Activated T-cell treated with anti-CD3 and anti-CD28 coated beads for 4 hours (primary cell): ENCODE measurements at places on chromosomes 12 and 14.

DNA sequence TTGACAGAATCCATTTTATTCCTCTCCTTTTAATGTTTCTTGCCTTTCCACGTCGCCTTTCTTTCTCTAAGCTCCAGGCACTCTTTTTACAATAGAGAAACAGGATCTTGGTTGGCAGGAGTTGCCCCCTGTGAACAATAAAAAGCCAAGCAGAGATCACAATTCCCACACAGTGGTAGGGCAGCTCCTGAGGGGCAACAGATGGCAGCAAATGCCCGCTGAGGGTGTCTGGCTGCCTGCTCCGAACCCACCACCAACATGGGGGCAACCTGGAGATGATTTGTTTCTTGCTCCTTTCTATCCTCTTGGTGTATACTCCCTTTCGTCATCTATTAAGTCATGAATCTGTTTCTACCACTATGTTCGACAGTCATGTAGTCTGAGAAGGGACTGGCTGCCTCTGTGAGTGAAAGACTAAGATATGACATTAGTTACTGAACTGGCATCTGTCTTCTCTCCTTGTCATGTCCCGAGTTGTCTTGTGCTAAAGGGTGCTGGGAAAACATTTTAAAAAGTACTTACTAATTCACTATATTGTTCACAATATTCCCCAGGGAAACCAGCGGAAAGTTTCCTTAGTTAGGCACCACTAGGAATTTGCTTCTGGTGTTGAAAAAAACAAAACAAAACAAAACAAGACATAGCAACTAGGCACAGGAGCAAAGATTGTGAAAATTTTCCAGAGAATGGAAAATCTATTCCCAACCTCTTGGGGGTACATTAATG is 170.1 kb downstream of the STXBP6 start:
- DNase-seq, result no peak

- DNase-seq, result no peak
These were observed 61.0 kb downstream of the PPM1A start for GRCh38 chr14:60309867-60310552.

GRCh38 chr12:76226397-76226796 is 121.8 kb downstream of the BBS10 start:
- no peak for DNase-seq

DNA sequence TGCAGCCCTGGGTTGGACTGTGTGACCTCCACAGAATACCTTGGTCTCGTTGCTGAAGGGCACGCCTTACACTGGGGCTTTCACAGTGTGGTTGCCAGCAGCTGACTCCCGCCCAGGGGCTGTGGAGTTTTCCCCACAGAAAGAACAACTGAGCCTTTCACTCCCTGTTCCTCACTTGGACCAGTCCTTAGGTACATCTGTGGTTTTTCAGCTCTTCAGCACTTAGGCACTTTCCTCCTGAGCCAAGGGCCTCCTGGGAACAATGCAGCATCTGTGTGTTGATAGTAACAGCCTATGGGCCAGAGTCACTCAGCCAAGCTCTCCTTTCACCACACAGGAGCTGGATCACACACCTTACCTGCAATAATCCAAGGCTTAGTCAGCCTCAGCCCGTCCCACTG is 25.0 kb downstream of the ERP27 start:
- no peak for DNase-seq

GRCh38 chr12:90338365-90338764 is 616.6 kb downstream of the CCER1 start:
- no peak for DNase-seq

GRCh38 chr14:31477248-31477647 is 10.6 kb downstream of the GPR33 start:
- DNase-seq, result no peak

- no peak for DNase-seq
These were observed 17.9 kb downstream of the ZDHHC22 start for GRCh38 chr14:77123381-77124325.

DNA sequence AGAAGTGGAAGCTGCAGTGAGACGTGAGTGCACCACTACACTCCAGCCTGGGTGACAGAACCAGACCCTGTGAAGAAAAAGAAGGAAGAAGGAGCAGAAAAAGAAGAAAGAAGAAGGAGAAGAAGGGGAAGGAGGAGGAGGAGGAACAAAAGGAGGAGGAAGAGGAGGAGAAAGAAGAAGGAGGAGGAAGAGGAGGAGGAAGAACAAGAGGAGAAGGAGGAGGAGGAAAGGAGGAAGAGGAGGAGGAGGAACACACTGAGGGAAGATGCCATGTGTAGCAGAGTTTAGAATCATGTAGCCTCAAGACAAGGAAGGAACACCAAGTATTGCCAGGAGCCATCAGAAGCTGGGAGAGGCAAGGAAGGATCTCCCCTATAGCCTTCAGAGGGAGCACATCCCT is 241.5 kb downstream of the KSR2 start:
- no peak for DNase-seq

DNA sequence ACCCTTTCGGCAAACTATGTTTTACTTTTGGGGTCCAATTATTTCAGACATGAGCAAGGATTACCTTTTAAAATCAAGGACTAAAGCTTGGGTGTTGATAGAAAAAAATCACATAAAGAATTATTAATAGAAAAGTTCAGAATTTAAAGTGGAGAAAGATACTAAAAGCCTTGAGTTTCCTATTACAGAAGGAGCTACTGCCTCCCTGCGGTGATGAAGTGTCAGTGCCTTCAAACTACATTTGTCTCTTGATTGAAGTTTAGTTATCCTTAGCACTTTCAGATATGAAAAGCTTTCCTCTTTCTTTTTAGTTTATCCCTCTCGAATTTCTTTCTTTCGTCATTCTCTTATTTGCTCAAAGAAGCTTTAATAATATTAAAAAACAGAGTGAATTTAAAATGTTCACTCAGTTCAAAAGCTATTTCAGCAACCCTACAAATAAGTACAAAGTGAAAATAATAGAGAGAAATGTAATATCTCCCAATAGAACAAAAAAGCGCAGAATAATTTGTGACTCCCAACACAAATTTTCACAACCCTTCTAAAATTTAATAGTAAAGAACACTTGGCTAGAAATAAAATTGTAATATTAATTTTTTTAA is 87.6 kb downstream of the SEC23A start:
- DNase-seq, result no peak

DNA sequence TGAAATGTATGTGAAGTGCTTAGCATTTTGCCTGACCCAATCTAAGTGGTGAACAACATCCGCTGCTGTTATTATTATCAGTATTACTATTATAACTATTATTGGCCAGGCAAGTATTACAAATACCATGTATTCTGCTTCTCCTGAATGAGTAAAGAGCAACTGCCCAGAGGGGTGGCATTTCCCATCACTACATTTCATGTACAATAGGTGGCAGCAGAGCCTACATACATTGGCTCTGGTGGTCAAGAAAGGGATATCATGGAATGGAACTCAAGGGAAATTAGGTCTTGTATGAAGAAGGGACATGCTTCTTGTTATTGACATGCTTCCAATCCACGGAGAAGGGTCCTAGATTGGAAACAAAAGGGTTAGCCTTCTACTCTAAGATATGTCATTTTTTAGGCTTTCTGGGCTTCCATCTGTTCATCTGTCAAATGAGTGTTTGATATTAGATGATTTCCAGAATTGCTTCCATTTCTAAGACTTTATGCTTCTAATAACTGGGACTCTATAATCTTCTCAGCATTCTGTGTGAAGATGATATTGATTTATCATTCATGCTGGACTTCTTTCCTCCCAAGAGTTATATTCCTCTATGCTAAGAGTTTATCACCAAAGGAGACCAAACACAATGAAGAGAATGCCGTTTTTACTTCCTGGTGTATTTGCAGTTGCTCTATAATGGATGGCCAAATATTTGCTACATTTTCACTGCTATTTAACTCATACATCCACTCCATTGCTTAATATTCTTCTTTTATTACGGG is 239.1 kb downstream of the SSPN start:
- no peak for DNase-seq

GRCh38 chr12:121613462-121613861 is 12.9 kb upstream of the ORAI1 start:
- no peak for DNase-seq

GRCh38 chr14:68840454-68840853 is 47.6 kb upstream of the ZFP36L1 start:
- no peak for DNase-seq

DNA sequence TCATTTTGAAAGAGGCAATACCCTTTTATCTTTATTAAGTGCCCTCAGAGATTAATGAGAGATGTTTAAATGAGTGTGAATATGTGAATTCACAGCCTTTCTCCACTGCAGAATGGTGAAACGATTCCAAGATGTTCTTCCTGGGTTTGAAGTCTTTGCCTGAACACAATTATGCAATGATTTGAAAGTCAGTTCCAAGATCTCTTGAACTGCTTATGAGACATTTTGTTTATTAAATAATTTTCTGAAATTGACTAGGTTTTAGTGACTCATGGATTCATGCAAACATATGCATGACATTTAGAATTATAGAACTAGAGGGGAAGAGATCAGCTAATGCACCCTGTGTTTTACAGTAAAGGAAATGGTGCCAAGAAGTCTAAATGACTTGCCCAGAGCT is 118.1 kb upstream of the SLC38A2 start:
- no peak for DNase-seq

DNA sequence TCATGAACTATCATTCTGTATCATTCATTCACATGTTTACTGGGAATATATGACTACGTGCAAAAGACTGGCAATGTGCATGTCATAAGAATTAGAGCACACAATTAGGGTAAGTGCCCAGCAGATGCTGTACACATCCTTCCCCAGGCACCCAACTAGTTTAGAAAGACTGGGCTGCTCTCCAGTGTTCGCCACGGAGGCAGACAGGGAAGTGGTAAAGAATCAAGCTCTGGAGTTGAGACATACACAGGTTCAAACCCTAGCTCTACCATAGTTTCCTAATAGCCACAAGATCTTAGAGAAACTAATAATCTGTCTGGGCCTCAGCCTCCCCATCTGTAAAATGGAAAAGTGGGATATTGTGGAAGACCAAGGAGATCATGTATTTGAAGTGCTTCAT is 6.8 kb downstream of the TMCC3 start:
- no peak for DNase-seq
